Activated gamma-delta T cell treated with Interleukin-2 at 50 U/mL for 16 hours (primary cell): ENCODE measurements at places on chromosomes 5 and 9.

GRCh38 chr9:87342743-87343142 lies 154.9 kb upstream of the DAPK1 start:
- DNase-seq = no peak

DNA sequence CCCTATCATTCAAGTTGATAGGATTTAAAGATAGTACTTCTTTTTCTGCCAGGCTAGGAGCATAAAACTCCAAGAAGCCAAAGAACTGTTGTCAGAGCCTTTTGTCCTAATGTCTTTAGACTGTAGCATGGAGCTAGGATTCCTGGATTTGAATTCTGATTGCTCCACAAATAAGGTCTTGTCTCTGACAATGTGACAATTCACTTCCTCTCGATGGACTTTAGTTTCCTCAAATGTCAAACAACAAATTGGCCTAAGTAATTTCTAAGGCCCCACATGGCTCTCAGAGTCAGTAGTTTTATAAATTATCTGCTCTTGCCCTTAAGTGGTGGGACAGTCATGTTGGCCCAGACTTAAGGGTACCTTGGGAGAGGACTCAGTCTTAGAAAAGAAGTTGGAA lies 36.7 kb downstream of the RFK start:
- DNase-seq = no peak

DNA sequence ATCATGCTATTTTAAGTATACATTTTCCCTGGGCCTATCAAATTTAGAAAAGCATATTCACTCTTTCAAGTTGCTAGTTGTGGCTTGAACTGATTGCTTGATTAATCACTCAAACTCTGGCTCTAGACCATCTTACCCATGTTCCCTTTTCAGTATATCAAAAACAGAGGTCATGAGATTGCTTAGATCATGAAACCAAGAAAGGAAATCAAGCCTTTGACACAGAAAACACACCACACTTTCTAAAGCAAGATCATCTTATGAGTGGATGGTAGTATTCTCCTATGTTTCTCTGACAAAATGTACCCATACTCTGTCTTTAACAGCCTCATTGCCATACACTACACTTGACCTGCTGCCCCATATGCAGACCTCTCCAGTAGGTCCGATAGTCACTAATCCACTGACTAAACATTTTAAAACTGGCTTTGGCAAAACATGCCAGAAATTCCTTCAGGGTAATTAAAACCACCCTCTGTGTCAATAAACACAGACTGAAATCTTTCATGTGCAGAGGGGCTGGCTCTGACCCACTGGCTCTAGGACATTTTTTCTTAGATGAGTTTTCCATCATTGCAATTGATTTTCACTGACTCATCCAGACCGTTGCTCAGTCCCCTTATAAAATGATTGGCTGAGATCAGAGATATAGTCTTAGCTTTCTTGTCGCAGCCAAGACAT lies 18.2 kb downstream of the PPP2R2B start:
- no peak for DNase-seq

GRCh38 chr5:15383469-15383868 lies 116.5 kb upstream of the FBXL7 start:
- no peak for DNase-seq

- no peak for DNase-seq
These were observed 211.7 kb downstream of the ENC1 start for GRCh38 chr5:74428876-74429275.

GRCh38 chr9:94150279-94150828 lies 66.1 kb downstream of the PTPDC1 start:
- no peak for DNase-seq

GRCh38 chr5:8633259-8633658 lies 764.3 kb downstream of the MTRR start:
- DNase-seq = no peak

- no peak for DNase-seq
These were observed 468.9 kb downstream of the ACTL7B start for GRCh38 chr9:108386859-108387384.

GRCh38 chr5:146549615-146550014 lies 33.6 kb upstream of the GPR151 start:
- no peak for DNase-seq

DNA sequence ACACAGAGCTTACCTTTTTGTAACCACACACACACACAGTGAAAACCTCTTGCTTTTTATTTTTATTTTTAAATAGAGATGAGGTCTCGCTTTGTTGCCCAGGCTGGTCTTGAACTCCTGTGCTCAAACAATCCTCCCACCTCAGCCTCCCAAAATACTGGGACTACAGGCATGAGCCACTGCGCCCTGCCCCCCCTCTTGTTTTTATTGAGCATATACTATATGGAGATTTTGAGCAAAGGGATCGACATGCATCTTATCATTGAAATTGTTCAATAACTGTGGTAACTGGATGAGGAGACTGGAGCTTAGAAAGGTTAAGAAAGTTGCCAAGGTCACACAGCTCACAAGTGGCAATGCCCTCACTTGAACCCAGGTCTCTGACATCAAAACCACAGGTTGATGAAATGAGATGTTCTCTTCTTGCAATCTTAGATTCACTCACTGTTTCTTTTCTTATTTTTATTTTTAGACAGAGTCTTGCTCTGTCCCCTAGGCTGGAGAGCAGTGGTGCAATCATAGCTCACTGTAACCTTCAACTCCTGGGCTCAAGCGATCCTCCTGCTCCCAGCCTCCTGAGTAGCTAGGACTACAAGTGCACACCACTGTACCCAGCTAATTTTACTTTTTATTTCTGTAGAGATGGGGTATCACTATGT lies 26.8 kb upstream of the STXBP1 start:
- no peak for DNase-seq

- no peak for DNase-seq
These were observed 92.3 kb upstream of the PARP8 start for GRCh38 chr5:50574121-50574520.

DNA sequence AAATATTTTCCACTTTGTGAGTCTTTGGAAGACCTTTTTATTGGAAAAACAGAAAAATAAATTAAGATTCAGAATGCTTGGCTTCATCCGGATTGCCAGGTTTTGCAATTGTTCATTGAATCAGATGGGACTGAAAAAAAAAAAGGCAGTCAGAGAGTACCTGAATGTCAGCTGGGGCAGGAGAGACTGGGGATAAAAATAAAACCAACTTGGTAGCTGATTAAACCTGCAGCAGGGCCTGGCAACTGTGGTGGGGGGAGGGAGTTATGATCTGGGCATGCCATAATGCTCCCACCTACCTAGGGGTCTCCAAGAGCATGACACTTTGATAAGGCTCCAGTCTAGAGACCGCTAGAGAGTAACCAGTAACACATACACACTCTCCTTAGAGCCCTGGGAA lies 454.4 kb downstream of the DTWD2 start:
- no peak for DNase-seq

GRCh38 chr9:70228118-70228517 lies 30.7 kb upstream of the SMC5 start:
- no peak for DNase-seq

DNA sequence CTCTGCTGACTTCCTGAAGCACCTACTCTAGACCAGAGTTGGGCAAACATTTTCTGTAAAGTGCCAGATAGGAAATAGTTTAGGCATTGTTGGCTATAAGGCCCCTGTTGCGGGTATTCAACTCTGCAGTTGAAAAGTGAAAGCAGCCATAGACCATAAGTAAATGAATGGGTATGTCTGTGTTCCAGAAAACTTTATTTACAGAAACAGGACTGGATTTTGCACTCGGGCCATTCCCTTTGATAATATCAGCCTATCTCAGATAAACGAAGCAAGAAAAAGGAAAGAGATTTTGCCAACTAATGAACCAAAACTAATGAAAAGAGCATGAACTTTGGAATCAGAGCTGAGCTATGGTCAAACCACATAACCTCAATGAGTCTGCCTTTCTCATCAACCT lies 184.4 kb downstream of the SAXO1 start:
- DNase-seq = no peak

DNA sequence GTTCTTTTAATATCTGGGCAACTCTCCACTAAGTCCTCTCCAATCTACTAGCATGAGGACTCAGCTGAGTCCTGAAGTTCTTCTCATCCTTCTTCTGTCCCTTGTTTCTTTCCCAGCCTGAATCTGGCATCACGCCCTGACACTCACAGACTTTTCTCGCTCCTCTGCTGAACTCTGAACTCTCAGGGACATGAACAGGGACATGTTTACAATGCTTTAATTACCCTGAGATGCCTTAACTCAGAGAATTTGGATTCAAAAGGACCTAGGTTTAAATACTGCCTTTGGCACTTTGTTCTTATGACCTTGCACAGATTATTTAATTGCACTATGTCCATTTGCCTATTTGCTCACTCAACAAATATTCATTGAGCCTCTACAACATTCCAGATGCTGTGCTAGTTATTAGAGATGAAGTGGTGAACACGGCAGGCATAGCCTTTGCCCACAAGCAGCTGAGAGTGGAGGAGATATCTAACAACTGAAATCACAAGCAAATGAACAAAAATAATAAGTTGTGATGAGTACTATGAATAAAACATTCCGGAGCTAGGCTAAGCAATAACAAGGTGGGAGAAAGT lies 106.0 kb downstream of the ADRB2 start:
- no peak for DNase-seq

- DNase-seq = no peak
These were observed 157.8 kb upstream of the PTGER4 start for GRCh38 chr5:40521925-40522324.

DNA sequence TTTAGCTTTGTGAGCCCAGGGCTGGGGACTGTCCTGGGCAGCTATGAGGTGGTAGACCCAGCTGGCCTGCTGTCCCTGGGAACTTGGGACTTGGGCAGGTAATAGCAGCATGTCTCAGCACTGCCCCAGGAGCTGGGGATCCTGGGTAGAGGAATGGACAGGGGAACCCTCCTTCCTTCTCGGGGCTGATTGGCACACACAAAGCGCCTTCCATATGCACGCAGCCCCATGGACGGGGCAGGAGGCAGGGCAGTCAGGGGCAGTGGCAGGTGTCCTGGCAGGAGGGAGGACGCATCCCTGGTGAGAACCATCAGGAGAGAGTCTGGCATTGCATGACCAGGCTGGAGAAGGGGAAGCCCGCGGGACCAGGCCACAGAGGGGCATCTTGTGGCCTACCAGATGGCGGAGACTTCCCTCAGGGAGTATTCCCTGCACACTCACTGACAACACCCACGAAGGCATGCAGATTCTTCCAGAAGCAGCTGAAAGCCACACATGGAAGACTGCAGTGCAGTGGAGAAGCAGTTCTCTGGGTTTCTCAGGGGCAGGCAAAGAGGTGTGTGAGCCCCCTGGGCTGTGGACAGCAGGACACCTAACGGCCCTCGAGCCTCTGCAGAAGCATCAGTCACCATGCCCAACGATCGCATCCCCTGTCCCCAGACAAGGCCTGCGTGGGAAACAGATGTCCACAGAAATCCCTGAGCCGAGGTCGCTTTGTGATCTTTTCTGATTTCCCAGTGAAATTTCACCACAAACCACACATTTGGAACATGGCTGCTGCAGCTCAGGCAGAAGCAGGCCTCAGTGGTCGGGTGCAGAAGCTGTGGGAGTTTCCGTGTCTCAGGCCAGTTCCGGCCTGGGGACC lies 7.0 kb upstream of the NKD2 start:
- DNase-seq = no peak

DNA sequence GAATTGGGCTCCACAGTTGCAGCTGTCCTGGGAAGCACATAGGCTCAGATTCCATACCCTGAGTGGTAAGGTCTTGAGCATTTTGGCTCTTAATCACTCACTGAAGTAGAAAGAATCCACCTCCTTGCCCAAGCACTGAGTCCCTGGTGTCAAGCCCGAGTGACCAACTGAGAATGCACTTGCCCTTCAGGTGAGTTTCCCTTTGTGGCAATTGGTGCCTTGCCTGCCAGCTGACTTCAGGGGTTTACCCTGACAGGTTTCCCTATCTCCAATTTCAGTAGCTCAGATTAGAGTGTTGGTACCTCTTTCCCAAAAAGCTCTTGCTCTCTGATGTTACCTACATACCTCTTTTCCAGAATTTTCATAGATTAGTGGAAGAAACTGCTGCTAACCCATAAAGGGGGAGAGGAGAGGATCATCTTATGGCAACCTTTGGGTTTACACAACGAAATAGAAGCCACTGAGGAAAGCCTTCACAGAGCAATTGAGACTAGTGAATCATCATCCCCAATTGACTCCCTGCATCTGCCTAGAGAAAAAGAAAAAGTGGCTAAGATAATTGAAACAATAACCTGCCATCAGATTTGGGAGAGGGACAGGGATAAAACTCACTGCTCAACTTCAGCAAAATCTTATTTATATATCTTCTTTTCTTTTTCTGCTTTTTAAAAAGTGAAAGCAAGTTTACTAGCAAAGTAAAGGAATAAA lies 48.6 kb downstream of the CCL28 start:
- DNase-seq = no peak

GRCh38 chr9:108057421-108058134 lies 568.0 kb upstream of the KLF4 start:
- DNase-seq = no peak

DNA sequence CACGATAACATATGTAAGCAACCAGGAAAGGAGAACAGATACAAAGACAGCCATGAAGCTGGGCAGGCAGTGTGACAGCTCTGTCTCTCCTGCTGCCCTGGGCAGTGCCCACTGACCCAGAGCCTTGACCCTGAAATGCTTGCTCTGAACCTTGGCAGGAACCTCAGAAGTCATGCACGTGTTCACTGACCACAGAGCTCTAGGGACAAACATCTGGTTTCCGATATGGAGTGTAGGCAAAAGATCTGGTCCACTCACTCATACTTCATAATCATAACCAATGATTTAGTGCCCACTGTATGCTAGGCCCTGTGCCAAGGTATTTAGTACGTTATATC lies 102.6 kb downstream of the FSTL4 start:
- no peak for DNase-seq

DNA sequence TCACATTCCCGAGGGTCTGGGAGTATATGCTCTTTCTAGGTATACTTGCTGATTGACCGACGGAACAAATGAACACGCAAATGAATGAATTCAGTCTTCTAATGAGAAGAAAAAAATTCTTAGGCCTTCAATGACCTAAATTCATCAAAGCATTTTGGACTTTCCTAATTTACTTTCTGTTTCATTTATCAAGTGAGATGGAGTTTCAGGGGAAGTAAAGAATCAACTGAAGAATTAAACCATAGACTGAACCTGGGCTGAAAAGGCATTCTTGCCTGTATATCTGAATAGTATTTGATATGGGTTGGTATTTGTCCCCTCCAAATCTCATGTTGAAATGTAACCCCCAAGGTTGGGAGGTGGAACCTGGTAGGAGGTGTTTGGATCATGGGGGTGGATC lies 64.1 kb downstream of the ZFAND5 start:
- no peak for DNase-seq

GRCh38 chr5:39024005-39024404 lies 50.2 kb downstream of the RICTOR start:
- no peak for DNase-seq

DNA sequence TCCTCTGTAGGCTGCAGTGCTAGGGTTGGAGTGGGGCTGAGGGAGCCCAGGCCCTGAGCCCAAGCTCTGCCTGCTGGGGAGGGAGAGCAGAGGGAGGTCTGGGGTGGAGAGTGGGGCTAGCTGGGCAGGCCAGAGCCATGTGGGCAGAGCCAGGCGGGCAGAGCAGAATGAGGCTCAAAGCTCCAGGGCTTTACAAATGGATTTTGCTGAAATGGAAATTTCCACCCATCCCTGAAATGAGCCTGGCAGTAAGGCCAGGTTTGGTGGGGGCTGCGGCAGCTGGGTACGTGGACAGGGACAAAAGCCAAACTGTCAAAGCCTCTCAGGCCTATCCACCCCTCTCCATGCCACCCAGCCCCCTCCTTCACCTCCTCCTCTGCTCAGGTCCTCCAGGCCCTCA lies 74.2 kb upstream of the ARAP3 start:
- no peak for DNase-seq
